ENCODE measurements at places on chromosomes 7 and 10.

GRCh38 chr7:43750016-43750887 is 8.2 kb upstream of the BLVRA start:
- DNase-seq: no peak

DNA sequence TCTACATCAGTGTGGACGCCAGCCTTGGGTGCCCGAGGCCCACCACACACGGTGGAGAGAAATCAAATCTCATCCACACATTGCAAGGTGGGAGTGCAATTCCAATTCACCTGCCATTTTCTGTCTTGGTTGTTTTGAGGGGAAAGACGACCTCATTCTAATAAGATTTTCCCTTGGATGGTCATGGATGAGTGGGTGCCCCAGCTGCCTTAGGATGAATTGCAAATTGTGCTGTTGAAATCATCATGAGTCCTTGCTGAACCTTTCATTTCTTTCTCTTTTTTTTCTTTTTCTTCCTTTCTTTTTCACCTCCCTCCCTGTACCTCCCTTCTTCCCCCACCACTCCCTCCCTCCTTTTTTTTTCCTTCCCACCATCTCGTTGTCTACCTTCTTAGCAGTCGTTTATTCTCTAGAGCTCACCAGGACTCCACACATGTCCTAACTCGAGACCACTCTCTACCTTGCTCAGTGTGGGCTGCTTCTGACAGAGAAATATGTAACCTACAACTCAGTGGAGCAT is 266.9 kb upstream of the NFE2L3 start:
- no peak for DNase-seq

- DNase-seq: no peak
Observed at GRCh38 chr7:140263277-140263676, 86.5 kb upstream of the KDM7A start.

- DNase-seq: no peak
Observed at GRCh38 chr7:131931370-131931769, 374.9 kb upstream of the PODXL start.

GRCh38 chr7:84674236-84674913 is 479.8 kb upstream of the SEMA3A start:
- DNase-seq: no peak

GRCh38 chr7:140684066-140684950 is 11.6 kb downstream of the ADCK2 start:
- DNase-seq: no peak

- no peak for DNase-seq
Observed at GRCh38 chr7:23530405-23530804, 1.4 kb downstream of the TRA2A start.

DNA sequence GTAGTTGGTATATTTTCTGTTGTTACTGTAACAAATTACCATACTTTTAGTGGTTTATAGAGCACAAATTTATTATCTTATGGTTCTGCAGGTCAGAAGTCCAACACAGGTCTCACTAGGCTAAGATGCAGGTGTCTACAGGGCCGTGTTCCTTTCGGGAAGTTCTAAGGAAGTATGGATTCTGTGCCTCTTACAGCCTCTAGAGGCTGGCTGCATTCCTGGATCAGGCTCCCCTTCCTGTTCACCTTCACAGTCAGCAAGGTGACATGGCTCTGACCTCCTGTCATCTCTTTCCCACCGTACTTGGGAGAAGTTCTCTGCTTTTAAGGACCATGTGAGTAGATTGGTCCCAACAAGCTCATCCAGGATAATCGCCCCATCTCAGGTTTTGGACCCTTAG is 37.3 kb downstream of the BMPR1A start:
- DNase-seq: no peak

DNA sequence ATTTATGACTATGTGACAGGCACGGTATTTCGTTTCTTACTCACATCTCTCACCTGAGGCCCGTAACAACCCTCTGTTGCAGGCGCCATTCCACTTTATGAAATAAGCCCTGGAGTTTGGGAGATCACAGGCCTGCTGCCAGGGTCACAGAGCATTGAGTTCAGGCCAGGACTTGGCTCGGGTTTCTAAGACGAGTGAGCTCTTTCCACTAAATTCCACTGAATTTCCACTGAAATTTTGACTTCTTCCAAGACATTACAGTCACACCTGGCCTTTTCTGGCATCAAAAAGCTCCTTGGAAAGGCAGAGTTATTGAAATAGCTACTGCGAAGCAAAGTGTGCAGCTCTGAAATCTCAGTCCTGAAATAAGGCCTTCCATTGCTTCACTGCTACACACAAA is 282.8 kb upstream of the MGMT start:
- DNase-seq: no peak

DNA sequence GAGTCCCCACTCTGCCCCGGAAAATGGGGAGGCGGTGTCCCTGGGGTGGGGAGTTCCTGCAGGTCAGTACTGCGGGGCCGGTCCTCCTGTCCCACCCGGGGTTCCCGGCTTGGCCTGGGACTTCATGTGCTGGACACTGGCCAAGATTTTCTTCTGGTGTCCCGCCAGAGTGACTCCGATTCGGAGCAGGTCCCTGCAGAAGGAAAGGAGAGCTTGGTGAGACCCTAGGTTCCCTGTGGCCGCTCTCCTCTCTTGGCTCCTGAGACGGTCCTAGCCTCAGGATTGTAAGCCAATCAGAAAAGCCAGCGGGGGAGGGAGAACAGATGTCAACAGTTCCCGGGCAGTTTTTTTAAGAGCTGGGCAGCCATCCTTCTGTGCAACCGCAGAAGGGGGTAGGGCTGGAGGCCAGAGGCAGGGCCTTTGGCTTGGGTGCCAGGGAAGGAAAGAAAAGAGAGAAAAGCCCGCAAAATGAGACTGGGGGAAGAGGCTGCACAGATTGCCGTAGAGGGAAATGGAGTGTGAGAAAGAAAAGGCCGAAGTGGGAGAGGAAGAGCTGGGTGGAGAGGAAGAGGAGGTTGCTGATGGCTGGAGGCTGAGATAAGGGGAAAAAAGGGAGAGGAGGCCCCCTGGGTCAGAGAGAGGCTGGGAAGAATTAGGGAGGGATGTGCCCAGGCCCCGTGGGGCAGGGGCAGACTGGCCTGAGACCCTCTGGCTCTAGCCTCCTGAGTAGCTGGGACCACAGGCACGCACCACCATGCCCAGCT is 23.7 kb downstream of the EPHB4 start:
- no peak for DNase-seq

DNA sequence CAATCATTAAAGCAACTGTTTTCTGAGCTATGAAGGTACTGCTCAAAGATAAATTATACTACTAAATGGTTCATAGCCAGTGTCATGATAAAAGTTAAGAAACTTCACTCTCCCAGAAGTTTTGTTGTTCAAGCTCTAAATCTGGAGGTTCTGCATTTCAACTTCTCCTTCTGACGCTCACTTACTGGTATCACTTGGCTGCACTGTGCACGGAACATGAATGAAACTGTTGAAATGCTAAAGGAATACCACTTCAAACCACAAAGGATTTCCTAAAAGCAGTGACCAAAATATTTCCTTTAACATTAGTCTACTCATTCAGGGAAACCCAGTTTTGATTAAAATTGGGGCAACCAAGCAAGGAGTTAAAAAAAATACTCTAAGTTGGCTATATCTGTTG is 93.6 kb downstream of the UBE2H start:
- no peak for DNase-seq

GRCh38 chr10:66916030-66916429 is 9.8 kb upstream of the LRRTM3 start:
- DNase-seq: no peak

GRCh38 chr7:152501506-152501905 is 65.7 kb upstream of the KMT2C start:
- DNase-seq: no peak

DNA sequence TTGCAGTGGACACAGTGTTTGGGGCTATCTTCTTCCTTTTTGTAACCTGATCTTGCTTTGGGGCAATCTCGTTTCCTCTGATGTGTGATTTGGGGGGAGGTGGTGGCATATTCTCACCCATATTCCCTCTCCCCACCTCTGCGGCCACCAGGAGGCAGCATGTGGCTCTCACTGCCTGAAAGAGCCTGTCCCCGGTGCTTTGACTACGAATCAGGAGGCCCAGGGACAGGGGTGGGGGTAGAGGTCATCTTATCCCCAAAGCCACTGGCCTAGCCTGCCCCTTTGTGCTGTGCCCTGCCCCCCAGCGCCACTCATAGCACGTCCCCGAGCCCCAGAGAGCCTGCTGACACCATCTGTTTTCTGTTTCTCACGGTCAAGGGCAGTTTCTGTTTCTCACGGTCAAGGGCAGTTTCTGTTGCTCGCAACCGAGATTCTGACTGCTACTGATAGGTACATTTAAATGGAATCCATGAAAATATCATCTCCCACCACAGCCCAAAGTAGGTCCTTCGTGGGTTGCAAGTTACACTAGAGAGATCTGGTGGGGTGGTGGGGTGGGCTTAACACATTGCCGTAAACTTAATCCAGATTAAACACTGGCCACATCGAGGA is 28.2 kb downstream of the PHYH start:
- no peak for DNase-seq

DNA sequence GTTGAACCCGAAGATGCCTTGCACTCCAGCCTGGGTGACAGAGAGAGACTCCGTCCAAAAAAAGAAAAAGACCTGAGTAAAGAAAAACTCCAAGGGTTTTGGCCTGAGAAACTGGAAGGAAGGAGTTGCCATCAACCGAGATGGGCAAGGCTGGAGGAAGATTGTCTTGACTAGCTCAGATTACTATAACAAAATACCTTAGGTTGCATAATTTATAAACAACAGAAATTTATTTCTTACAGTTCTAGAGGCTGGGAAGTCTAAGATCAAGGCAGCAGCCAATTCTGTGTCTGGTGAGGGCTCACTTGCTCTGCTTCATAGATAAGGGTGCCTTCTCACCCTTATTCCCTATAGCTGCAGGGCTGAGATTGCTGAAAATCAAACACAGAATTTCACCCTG is 91.2 kb downstream of the CUL2 start:
- DNase-seq: no peak
